ENCODE measurements at places on chromosomes 2 and 18.
A peak's percentile ranks its signal among the peaks of the same experiment; 100 is the strongest.

- DNase-seq = no peak
These were observed 7.3 kb upstream of the ID2 start for GRCh38 chr2:8674420-8675009.

GRCh38 chr2:85680707-85681371 lies 12.8 kb upstream of the SFTPB start:
- peak; percentile 12 for DNase-seq

GRCh38 chr2:88398180-88398579 lies 54.3 kb downstream of the FOXI3 start:
- no peak for DNase-seq

GRCh38 chr2:225367482-225367881 lies 32.0 kb upstream of the NYAP2 start:
- DNase-seq = no peak

DNA sequence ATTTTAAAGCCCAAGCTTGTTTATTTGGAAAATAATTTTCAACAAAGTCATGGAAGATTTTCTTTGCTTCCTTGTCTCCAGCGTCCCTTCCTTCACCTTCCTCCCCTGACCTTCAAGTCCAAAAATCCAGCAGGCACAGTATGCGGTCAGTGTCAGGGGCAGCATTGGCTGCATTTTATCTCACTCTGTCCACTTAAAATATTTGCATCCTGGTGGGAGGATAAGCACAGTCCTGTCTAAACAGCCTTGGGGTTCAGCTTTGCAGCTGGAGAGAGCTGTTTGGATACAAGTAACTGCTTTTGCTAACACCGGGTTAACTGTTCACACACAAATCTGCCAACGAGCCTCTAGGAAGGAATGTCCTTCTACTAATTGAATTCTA lies 318.1 kb downstream of the PDE11A start:
- DNase-seq = no peak

DNA sequence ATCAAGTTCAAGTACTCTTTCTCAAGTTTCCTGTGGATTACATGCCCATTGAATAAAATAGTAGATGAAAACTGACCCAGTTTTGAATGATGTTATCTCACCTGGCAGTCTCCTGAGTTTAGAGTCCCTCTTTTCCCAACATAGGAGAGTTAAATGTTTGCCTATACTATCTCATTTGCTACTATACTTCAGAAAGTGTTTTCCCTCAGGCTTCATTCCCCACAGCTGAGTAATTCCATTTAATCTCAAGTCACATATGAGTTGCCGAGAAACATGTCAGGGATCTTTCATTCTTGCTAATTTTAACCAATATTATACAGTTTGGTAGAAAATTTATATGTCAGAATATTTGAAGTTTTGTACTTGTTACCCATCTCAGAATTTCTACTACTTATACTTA lies 150.4 kb upstream of the CDH19 start:
- no peak for DNase-seq

GRCh38 chr2:76120176-76120575 lies 409.5 kb upstream of the GCFC2 start:
- no peak for DNase-seq

DNA sequence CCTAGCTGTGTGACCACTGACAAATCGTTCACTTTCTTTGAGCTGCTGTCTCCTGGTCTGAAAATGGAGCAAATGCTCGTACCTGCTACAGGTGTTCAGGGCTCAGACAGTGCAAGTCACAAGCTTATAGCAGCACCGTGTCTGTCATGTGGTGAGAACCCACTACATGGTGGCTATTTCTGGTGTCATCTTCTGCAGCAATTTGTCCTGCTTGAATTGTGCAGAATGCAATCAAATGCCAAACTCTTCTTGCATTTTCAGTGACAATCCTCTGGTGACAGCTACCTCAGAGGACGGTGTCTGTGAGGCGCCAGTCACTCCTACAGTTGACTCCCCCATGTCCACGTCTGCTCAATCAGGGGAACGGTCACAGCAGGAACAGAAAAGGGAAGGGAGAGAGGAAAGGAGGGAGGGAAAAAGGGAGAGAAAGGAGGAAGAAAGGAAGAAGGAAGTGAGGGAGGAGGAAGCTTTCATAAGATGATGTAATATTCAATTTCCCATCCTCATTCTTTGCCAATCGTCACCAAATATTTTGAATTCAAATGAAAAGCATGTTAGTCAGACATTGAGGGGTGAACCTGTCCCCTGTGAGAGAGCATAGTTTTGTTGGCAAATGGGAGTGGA lies 122.2 kb downstream of the BCL2 start:
- no peak for DNase-seq

GRCh38 chr2:162242586-162243280 lies 512 bp downstream of the FAP start:
- DNase-seq = no peak

GRCh38 chr2:127226520-127227263 lies 6.6 kb upstream of the CYP27C1 start:
- DNase-seq = peak; percentile 85

GRCh38 chr2:201936817-201937216 lies 96.8 kb upstream of the FZD7 start:
- no peak for DNase-seq

DNA sequence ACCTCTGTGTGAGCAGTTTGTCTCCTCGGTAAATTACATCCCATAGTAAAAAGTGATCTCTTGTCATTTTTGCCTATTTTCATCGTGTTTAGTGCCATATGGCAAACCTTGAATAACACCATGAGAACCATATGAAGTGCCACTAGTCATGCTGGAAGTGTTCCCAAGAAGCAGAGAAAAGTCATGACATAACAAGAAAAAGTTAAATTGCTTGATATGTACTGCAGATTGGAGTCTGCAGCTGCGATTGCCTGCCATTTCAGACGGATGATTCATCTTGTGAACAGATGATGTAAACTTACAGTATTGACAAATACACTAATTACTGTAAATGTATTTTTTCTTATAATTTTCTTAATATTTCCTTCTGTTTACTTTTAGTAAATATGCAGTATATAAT lies 846.7 kb downstream of the BCL11A start:
- DNase-seq = no peak

DNA sequence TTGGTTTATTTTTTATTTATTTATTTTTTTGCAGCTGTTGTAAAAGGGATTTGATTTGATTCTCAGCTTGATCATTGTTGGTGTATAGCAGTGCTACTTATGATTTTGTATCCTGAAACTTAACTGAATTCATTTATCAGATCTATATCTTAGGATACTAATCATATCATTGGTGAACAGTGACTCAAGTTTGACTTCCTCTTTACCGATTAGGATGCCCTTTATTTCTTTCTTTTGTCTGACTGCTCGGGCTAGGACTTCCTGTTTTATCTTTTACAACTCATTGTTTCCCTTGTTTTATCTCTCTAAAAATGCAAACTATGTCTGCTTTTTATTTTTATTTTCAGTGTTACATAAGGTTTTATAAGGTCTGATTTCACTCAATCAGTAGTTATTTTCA lies 23.6 kb downstream of the SP100 start:
- no peak for DNase-seq

- DNase-seq = no peak
These were observed 414.8 kb upstream of the HS6ST1 start for GRCh38 chr2:128733450-128733849.

- no peak for DNase-seq
These were observed 183.4 kb downstream of the GALR1 start for GRCh38 chr18:77433076-77433475.

- peak; percentile 82 for DNase-seq
These were observed 42.4 kb upstream of the BIN1 start for GRCh38 chr2:127149384-127149783.

- no peak for DNase-seq
These were observed 94.9 kb downstream of the DSEL start for GRCh38 chr18:67421651-67422050.

- no peak for DNase-seq
These were observed 4.9 kb downstream of the ZAP70 start for GRCh38 chr2:97718051-97718882.

DNA sequence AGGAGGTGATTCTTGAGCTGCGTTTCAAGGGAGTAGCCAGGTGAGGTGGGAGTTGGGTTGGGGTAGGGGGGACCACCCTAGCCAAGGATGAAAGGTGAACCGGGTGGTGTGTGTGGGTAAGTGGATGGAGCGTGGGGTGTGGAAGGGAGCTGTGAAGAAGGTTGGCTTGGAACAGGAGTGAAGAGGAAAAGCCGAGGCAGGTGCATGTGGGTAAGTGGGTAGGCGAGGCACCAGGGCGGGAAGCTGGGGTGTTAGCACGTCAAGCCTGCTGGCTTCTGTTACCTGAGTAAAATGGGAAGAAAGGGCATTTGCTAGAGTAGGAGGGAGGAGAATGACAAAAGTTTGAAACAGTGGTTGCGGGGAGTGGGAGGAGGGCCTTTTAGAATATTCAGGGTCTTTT lies 31.6 kb downstream of the TANC1 start:
- DNase-seq = no peak

DNA sequence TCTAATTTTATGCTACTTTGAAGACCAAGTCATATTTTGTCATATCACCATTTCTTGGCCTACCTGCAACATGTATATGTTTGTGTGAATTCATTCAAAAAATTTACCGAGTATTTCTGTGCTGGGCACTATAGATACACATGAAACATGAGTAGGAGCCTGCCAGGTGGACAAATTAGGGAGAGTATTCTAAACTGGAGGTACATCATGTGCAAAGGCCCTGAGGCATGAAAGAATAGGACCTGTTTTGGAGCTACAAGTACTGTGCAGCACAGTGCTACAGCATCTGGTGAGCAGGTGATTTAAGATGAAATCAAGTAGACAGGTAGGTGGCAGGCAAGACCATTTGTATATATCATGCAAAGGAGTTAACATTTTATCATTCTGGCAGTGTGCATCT lies 152.9 kb downstream of the MYO3B start:
- DNase-seq = no peak

GRCh38 chr18:25281556-25281955 lies 70.4 kb downstream of the ZNF521 start:
- no peak for DNase-seq

DNA sequence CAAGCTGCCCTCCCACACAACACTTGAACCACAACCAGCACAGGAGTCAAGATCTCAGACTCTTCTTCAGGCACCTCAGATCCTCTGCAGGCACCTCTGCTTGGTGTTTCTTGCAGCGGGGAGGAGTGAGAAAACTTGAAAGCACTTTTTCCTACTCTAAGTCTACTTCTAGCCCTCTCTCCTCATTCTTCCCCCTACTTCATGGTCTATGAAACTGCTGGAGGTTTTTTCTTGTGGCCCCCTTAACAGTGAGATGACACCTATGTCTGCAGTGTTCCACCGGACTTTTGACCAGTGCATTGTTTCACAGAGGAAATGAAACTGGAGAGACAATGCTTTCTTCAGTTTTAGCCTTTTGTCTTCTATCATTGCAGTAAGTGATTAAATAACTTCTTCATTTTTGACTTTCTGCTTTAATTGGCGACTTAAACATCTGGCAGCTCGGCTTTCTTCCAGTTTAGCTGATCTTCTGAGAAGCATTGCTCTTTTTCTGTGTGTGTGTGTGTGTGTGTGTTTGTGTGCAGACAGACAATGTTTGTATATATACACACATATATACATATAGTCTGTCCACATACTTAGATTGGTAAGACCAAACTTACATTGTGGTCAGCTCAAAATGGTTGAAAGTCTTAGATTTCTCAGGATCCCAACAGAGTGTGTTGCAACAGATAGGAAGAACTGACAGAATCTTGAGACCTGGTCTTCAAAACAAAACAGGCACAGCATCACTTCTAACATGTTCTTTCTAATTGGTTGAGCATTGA lies 1474.0 kb upstream of the TMEFF2 start:
- DNase-seq = no peak

DNA sequence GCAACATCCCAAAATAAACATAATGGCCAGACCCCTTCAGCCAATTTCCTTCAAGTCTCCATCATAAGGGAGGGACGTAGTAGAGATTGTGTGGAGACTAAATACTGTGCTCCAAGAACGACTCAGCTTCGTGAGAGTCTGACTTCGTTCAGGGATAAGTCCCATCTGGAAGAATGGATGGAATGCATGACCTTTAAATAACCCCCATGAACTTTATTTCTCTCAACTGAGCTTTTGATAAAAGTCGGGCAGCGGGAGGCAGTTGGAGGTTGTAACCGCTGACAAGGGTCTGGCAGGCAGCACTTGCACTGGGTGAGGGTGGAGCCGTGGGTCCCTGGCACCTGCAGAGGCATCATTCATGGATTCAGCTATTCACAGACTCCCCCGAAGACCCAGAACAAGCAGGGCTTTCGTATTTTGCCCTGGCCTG lies 115.9 kb downstream of the ZFP36L2 start:
- DNase-seq = no peak

DNA sequence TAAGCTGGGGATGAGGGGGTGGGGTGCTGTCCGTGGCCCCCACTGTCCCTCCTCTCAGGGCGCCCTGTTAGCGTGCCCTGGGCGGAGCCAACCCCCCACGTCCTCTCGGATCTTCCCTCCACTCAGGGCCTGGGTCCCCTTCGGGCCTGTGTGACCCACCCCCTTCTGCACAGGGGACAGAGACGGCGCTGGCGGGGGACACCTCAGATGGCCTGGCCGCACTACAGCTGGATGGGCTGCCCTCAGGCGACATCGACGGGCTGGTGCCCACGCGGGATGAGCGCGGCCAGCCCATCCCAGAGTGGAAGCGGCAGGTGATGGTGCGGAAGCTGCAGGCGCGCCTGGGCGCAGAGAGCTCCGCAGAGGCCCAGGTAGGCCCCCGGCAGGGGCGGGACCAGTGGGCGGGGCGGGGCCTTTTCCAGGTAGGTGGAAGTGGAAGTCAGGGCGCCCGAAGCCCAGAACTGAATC lies 9.9 kb upstream of the KLHL30 start:
- no peak for DNase-seq

DNA sequence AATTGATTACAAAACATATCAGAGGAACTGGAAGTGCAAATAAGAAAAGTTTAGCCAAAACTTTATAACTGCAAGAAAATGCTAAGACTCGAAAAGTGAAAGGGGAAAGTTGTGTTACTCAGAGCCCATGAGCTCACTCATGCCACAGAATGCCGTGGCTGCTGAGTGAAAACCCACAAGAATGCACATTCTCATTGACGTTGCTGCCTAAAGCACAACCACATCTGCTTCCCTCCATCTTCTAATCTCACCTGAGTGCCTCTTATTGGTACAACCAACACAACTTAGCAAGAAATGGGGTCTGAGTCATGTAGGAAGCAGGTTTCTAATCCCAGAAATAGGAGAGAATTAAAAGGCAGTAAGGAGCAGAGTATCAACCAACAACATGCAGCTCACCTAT lies 259.7 kb downstream of the LNPK start:
- DNase-seq = no peak

GRCh38 chr2:162211732-162212131 lies 31.5 kb downstream of the FAP start:
- DNase-seq = no peak
